ENCODE measurements at places on chromosomes 5 and 9. TPM values are rescaled to one million over a fixed set of nuclear protein-coding genes. Genes with fewer than 3 reads are reported as not detected.

GRCh38 chr5:140348104-140348503, 1.7 kb upstream of the HBEGF start:
- no peaks in the 10 kb centered on the region for H3K27me3 ChIP-seq
- no peak overlapping the region for H3K4me3 ChIP-seq
- peak overlapping the region; percentile 82 for H3K27ac ChIP-seq
- H3K4me1 ChIP-seq = peaks cover 36% of the 10 kb centered on the region
- H3K36me3 ChIP-seq = no peaks in the 10 kb centered on the region

DNA sequence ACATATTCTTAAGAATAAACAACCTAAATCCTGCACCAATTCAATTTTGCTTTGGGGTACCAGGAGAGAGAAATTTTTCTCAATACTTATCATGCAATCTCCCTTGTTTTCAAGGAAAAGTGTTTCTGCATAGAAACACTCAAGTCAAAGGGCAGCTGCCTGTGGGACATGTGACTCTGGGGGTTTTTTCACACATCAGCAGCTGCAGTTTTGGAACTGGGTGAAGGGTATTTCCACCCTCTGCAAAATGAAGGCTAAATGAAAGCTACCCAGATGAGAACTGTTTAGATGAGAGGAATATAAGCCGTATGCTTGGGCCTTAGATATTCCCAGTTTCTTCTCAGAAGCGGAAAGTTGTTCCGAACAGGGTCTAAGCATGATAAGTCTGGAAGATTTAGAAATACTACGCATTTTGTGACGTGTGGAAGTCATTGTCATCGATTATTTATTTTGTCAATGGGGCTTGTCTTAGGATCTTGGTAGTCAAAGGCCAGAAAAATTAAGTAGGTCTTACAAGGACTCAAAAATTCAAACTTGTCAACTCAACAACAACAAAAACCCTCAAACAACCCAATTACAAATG, 64.3 kb upstream of the BOD1 start:
- H3K27ac ChIP-seq = peak overlapping the region; percentile 44
- H3K4me3 ChIP-seq = no peak overlapping the region
- DNase-seq = no peak
- no peaks in the 10 kb centered on the region for H3K27me3 ChIP-seq
- H3K4me1 ChIP-seq = peaks cover 18% of the 10 kb centered on the region

GRCh38 chr9:87446527-87446926, 51.1 kb upstream of the DAPK1 start:
- H3K27me3 ChIP-seq = no peaks in the 10 kb centered on the region
- H3K36me3 ChIP-seq = no peaks in the 10 kb centered on the region
- no peaks in the 10 kb centered on the region for H3K4me1 ChIP-seq
- H3K27ac ChIP-seq = no peak overlapping the region

GRCh38 chr5:106956886-106957285, 713.9 kb downstream of the EFNA5 start:
- no peaks in the 10 kb centered on the region for H3K36me3 ChIP-seq
- H3K27me3 ChIP-seq = no peaks in the 10 kb centered on the region
- H3K27ac ChIP-seq = no peak overlapping the region
- DNase-seq = no peak
- H3K4me1 ChIP-seq = no peaks in the 10 kb centered on the region

- peaks cover 16% of the 10 kb centered on the region for H3K4me1 ChIP-seq
- peak overlapping the region; percentile 80 for H3K27ac ChIP-seq
- H3K27me3 ChIP-seq = no peaks in the 10 kb centered on the region
- peak; percentile 17 for DNase-seq
- no peaks in the 10 kb centered on the region for H3K36me3 ChIP-seq
These were observed 605 bp downstream of the CHSY3 start for GRCh38 chr5:129904667-129905472.

Gene PCDHGB1
- total RNA-seq = 7.3 TPM
